ENCODE measurements at places on chromosomes 16 and 17.

- no peak for DNase-seq
These were observed 5.6 kb downstream of the PLEKHG4 start for GRCh38 chr16:67284699-67285646.

- DNase-seq, result no peak
These were observed at the start of gene VAT1L for GRCh38 chr16:77788181-77789084. Gene VAT1L (plus strand): TSS chr16:77788564. CDS start chr16:77788683, 119 bp downstream.

GRCh38 chr16:3485097-3485745 is 10.1 kb downstream of the C16orf90 start:
- no peak for DNase-seq

DNA sequence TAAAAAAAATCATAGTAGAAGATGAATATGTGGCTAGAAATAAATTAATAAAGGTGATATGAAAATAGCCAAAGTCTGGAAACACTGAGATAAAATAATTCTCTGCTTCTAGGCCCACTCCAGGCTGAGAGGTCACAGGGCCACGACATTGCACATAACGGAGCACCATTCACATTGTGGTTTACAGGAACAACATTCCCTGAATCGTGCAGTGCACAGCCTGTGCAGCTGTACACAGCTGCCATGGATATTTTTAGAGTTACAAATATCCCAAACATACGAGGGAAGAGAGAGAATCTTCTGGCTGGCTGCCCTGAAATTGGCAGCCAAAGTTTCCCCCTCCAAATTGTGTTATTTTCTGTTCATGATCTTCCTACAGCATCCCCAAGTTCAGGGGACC is 68.8 kb downstream of the GSG1L start:
- no peak for DNase-seq

DNA sequence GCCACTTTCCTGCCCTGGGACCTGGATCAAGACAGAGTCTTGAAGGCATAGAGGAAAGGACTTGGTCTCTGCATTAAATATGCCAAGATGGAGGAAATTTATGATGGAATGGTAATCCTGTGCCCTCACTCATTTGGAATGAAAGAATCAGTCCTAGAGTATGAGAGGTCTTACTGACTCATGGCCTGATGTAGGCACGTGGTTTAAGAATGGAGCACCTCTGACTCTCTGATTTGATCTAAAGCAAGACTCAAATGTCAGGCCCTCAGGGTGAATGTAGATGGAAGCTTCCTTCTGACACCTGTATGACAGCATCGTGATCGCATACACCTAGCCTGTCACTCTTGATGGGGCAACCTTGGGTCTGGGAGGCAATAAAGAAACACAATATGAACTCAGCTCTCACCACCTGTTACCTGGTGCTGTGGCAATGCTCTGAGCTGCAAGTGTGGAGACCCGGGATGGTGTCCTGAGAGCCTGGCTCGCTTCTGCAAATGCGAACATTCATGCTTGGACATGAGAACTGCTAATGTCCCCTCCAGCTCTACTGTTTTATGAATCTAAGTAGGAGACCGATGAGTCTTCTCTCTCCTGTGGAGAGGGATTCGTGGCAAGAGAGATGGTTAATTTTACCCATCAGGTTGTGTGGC is 229.9 kb downstream of the ABCC12 start:
- DNase-seq, result peak; percentile 51

- no peak for DNase-seq
These were observed 4.3 kb downstream of the MPO start for GRCh38 chr17:58276423-58276822.

- DNase-seq, result no peak
These were observed 40.8 kb upstream of the VPS4A start for GRCh38 chr16:69270395-69270794.

DNA sequence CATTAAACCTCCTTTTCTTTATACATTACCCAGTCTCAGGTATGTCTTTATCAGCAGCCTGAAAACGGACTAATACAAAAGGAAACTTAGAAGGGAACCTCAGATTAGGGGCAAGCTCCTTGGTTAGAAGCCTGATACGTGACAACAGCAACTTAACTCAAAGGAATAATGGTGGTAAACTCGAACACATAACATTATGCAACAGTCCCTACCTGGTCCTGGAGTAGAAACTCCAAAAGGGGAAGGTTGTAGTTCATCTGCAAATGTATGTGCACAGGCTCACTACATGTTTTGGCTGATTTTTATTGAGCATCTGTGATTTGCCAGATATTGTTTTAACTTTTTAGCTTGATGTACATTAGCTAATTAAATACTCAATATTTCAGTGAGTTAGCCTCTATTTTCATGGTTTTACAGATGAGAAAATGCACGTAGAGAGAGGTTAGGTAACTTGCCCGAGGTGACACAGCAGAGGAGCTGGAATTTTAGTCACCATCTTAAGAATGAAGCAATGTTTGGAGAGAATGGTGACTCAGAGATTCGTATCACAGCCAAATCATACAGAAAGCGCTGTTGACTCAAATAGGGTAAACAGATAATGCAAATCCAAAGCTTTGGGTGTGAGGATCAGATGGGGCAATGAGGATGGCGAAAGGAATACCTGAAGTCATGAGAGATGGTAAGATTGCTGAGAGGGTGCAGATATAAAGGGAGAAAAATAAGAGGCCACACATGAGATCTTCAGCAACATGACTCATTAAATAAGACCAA is 194.9 kb upstream of the RBFOX1 start:
- DNase-seq, result no peak

- DNase-seq, result no peak
These were observed 48.5 kb downstream of the RBFOX3 start for GRCh38 chr17:79562192-79562930.

GRCh38 chr17:83204230-83204725 is 124.9 kb downstream of the METRNL start:
- DNase-seq, result no peak

DNA sequence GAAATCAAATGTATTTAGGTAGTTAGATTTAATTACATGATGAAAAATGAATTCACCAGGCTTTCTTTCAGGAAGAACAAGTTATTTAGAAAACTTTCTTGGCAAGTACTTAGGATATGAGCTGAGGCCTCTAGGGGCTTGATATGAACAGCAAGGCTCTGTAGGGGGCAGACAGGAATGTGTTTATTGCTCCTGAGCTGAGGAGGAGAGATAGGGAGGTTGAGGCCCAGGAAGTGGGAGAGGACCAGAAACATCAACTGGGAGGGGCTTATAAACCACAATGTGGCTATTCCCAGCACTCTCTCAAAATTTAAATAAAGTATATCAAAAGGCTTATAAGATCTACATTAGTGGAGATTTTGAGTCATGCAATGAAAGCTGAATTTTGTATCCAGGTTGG is 154.0 kb upstream of the MAF start:
- DNase-seq, result no peak

- DNase-seq, result no peak
These were observed 20.2 kb downstream of the ENPP7 start for GRCh38 chr17:79750650-79751545.

GRCh38 chr17:36463916-36464764 is 22.3 kb upstream of the ZNHIT3 start:
- no peak for DNase-seq

GRCh38 chr17:34770586-34770985 is 190.7 kb downstream of the CCT6B start:
- no peak for DNase-seq

DNA sequence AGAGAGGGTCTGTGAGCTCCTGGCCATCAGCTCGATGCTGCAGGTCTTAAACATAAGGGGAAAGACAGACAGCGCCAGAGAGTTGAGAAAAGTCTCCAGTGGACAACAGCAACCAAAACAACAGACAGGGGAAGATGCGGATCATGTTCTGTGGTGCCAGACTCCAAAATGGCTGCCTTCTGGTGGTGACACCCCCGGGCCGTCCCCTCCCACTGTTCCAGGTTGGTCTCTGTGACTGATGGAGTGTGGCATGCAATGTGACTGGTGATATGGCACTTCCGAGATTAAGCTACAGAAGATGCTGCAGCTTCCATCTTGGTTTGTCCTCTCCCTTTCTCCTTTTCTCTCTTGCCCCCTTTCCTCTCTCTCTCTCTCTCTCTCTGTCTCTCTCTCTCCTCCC is 40.4 kb upstream of the RBFOX3 start:
- DNase-seq, result no peak

- no peak for DNase-seq
These were observed 25.3 kb downstream of the RPH3AL start for GRCh38 chr17:327296-327695.

GRCh38 chr17:59874376-59874775 is 18.4 kb downstream of the TUBD1 start:
- no peak for DNase-seq

DNA sequence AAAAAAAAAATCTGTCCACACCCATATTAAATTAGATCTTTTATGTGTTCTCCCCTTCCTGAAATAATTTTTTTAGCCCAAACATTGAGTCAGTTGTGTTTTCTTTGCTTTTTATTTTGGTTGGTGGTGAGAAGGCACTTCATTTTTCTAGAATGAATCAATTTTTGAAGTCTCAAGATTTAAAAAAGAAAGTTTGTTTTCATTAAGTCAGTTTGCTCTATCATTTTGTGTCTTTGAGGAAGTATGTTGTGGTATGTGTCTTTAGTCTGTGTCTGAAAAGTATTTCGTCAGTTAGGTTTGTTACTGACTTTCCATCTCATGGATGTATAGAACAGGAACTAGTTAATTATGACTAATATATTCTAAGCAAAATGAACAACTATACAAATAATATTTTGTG is 3.8 kb downstream of the IGF2BP1 start:
- no peak for DNase-seq

DNA sequence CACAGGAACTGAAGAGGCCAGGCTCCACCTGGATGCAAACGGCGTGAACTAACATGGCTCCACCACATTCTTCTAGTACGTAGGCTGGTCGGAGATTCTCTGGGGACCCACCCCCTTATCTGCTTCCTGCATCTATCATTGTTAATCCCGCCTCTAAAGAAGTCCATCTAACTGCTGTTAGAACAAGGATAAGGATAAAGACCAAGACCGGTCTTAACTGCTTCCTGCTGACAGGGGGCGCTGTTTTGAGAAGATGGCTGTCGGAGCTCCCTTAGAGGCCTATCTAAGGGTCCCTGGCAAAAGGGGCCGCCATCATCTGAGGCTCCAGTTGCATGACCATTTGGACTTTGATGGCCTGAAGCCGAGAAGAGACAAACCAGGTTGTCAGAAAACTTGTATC is 25.8 kb upstream of the TNFSF12 start:
- DNase-seq, result no peak

DNA sequence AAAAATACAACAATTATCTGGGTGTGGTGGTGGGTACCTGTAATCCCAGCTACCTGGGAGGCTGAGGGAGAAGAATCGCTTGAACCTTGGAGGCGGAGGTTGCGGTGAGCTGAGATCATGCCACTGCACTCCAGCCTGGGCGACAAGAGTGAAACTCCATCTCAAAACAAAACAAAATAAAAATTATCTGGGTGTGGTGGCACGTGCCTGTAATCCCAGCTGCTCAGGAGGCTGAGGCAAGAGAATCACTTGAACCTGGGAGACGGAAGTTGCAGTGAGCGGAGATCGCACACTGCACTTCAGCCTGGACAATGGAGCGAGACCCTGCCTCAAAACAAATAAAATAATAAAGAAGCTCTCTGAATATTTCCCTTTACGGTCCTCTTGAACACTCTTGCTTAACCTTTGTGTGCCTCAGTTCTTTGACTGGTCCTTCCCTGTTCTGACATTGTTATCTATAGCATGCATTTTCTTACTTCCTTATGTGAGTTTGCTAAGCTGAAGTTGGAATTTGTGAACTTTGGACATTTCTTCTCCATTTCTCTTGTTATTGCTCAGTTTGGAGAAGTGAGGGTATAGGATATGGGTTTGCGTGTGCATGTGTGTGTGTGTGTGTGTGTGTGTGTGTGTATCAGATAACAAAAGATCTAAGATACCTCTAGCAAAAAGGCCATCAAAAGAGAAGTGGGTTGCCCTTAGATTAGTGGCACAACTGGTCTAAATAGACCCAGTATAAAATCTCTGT is 29.7 kb upstream of the WSB1 start:
- no peak for DNase-seq

GRCh38 chr17:57120814-57121213 is 35.8 kb downstream of the AKAP1 start:
- no peak for DNase-seq

DNA sequence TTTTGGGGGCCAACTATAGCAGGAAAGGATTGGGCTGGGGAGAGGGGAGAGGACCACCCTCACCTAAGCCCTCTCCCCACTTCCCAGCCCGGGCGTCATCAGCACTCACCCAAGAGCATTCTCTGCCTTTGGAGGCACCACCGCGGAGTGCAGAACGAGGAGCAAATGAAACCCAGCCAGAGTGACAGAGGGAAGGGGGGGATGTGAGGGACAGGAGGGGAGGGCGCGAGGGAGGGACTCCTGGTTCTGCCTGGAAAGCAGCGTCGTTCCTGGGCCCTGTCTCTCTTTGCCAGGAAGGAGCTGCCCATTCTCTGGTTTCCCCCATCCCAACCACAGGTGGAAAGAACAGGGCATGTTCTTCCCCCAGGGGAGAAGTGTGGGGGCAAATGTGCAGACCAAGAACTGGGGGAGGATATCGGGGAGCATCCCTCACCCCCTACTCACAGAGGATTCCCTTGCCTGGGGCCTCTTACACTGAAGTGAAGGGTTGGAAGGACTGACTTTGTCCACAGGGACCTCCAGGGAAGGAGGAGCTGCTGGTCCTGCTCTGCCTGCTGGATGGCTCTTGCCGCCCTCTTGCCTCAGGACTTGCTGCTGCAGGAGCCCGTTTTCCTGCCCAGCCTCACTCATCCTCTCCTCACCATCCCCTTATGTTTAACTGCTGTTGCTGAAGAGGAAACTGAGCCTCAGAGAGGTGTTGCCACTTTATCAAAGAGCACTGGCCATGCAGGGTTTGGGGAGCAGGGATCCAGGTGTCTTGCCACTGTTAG is 3.5 kb upstream of the C17orf113 start:
- DNase-seq, result no peak

- DNase-seq, result no peak
These were observed 17.4 kb downstream of the WNT9B start for GRCh38 chr17:46868689-46869187.

GRCh38 chr16:1645914-1646525 is 32.1 kb upstream of the JPT2 start:
- no peak for DNase-seq

DNA sequence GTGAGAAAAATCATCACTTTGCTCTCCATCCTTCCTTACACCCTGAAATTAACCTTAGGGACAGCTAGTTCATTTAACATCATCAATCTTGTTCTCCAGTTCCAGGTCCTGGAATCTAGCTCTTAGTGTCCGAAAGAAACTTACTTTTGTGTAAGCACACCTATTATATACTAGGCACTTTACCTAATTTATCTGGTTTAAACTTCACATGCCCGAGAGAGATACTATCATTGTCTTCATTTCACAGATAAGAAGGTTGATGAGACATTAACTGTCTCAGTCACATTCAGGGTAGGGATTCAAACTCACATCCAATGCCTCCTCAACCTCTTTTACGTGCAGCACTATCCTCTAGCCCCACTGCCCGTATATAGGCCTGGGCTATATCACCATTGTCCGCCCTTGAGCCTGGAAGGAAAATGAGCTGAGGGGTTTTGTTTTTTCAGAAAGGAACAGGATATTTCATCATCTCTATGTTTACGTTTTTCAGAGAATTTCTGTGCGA is 501 bp upstream of the AP2B1 start:
- no peak for DNase-seq

GRCh38 chr17:38511150-38512108 is 83.2 kb downstream of the ARHGAP23 start:
- DNase-seq, result no peak

GRCh38 chr16:57277586-57277985 is 6.9 kb downstream of the PLLP start:
- peak; percentile 62 for DNase-seq

- DNase-seq, result no peak
These were observed 505.0 kb downstream of the HS3ST4 start for GRCh38 chr16:26196802-26197201.

All from HS-27A (cell line).